Stimulated activated CD8-positive, alpha-beta memory T cell treated with anti-CD3 and anti-CD28 coated beads, Interleukin-4, amount 100 ng/mL, for 1 hour (primary cell): ENCODE measurements at places on chromosomes 16 and 17.

DNA sequence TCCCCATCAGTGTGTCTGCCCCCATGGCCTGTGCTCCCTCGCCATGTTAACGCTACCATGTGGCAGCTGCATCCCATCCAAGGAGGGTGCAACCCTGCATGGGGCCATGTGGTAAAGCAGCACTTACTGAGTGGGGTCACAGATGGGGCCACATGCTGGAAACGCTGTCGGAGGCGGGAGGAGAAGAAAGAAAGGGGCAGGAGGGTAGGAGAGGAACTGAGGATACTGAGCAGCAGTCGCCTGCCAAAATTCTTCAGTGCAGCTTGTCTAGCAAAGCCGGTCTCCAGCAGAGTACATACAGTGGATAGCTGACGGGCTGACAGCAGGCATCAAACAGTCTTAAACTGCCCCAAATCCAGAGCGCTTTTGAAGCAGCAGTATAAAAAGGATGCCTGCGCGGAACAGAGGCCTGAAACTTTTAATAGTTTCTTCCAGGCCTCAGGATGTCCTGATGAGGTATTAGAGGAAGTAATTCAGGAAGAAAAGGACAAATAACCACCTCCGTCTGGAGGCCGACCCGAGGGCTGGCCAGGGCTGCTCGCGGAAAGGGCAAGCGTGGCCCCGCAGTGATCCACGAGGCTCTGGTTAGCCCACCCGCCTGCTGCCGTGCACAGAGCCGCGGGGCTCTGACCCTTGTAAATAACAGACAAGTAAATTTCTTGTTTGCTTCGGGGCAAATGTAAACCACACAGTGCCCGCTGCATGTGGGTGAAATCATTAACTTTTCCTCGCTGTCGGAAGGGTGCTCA lies 149.0 kb downstream of the CCDC182 start:
- no peak for DNase-seq

DNA sequence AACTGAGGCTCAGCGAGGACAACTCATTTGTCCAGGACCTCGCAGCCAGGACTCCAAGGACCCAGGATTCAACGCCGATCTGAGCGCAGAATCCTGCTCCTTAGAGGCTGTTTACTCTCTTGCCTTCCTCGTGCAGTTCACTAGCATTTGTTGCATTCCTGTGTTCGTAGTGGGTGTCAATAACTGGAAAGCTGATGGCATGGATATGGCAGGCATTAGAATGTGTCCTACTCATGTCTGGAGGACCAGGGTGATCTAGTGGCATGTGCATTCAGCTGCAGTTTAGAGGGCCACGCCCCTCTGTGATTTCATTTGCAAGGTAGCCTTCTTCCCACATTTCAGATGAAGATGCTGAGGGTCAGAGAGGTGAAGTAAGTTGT lies 510 bp downstream of the CRISPLD2 start:
- no peak for DNase-seq

DNA sequence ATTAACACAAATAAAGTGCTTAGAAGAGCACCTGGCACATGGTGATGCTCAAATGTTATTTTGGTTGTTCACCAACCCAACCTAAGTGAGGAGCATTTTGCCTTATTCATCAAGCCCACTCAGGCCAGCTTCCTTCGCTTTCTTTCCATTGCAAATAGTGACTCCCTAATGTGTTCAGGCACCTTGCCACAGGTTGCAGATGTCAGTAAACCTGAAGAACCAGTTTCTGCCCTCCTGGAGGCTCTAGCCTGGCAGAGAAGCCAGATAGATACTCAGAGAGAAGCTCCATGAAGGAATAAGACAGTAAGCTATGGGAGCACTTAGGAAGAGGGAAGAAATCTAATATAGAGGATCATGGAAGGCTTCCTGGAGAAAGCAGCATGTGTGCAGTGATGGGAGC lies 23.9 kb downstream of the GPR139 start:
- DNase-seq: no peak

GRCh38 chr17:72267601-72268000 lies 146.8 kb downstream of the SOX9 start:
- no peak for DNase-seq

GRCh38 chr16:81582655-81583441 lies 138.2 kb downstream of the CMIP start:
- no peak for DNase-seq

- no peak for DNase-seq
Measured at GRCh38 chr16:3480901-3481695, 14.2 kb downstream of the C16orf90 start.

DNA sequence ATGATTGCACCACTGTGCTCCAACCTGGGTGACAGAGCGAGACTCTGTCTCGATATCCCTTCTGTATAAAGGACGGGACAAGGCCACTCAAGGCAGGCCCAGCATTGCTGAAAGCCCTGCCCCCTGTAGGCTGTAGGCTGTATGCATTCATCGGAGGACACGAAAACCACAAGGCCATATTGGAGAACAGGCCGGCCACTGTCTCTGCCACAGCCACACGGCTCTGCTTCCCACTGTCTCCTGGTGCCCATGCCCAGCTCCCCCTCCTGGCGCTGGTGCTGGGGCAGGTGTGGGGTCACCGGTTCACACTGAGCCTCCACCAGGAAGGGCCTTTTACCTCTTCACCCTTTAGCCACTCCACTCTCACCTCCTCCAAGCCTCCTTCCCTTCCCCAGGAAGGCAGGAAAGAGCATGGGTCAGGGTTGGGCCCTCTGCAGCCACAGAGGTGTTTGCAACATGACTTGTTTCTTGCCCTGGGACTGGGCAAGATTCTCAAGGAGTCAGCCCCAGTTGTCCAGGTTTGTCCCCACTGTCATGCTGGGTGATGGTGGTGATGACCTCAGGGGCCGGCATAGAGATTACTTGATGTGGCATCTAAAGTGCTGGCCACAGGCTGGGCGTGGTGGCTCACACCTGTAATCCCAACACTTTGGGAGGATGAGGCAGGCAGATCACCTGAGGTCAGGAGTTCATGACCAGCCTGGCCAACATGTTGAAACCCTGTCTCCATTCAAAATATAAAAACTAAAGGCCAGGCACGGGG lies 5.3 kb upstream of the NTN3 start:
- no peak for DNase-seq

- no peak for DNase-seq
Measured at GRCh38 chr16:29943846-29944799, 17.8 kb upstream of the TMEM219 start.

- no peak for DNase-seq
Measured at GRCh38 chr17:80122926-80123505, 21.6 kb downstream of the GAA start.

- no peak for DNase-seq
Measured at GRCh38 chr16:12236589-12236988, 260.1 kb downstream of the SNX29 start.

GRCh38 chr16:5006348-5007193 lies 27.2 kb downstream of the NAGPA start:
- no peak for DNase-seq

DNA sequence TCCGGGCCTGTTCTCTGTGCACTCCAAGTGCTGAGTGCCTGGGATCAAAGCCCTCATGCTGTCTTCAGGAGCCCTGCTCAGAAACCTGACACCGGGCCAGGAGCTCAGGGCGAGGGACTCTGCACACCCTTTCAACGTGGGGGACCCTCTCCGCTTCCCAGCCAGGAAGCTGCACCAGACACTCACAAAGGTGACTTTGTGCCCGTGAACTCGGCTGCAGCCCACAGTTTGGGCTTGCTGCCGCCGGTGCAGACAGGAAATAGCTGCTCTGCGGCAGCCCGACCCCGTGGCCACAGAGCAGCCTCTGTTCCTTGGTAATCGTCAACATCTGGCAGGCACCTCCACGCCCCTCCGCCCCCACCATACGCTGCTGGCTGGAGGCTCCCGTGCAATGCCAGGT lies 93.4 kb upstream of the METRNL start:
- DNase-seq: peak; percentile 32

DNA sequence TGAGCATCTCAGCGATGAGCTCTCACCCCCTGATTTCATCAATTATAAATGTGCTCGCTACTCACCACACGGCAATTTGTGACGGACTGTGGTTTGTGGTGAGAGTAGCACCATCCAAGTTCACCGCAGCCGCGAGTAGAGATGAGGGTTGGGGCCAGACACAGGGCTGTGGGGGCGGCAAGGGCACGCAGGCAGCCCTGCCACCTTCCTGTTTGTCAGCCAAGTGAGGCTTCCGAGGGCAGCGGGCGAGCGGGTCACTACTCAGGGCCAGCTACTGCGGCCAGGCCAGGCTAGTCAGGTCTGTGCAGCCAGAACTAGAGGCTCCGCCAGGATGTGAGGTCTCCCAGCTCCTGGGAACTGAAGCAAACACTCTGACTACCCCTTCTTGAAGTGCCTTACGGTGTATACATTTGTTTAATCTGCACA lies 39.6 kb upstream of the MEOX1 start:
- DNase-seq: peak; percentile 24

GRCh38 chr16:15757630-15758251 lies 99.1 kb downstream of the MYH11 start:
- no peak for DNase-seq

- no peak for DNase-seq
Measured at GRCh38 chr17:16873174-16874035, 98.5 kb downstream of the TNFRSF13B start.

DNA sequence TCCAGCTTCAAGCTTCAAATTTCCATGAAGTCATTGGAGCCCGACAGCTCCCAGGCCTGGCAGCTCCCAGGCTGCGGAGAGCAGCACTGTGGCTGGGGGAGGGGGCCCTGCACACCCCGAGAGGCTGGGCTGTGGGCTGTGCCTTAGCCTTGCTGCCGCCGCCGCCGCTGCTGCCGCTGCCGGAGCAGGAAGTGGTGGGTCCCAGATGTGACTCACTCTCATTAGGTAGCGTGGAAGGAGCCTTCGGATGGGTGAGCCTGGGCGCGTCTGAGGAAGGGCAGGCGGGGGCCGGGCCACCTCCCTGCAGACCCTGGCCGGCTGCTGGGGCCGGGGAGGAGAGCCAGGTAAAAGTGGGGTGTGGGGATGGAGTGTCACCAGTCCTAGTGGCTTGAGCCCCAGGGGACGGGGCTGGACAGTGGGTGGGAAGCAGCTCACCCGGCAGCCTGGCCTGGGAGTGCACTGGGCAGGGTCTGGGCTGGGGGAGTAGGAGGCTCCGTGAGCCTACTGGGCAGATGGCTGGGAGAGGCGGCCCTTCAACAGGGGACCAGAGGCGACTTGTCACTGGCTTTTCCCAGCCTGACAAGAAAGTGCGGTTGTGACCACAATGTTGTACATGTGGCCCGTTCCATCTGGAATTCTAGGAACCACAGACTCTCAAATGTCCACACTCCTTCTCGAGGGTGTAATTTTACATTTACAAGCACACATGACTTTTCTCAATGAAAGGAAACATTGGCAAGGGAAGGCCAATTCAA lies at the start of gene ADCY7:
TSS of gene ADCY7 (plus strand) at position 215 of the 755 bp plus-strand sequence. CDS start 21,629 bp downstream, outside the sequence.
- peak; percentile 68 for DNase-seq

DNA sequence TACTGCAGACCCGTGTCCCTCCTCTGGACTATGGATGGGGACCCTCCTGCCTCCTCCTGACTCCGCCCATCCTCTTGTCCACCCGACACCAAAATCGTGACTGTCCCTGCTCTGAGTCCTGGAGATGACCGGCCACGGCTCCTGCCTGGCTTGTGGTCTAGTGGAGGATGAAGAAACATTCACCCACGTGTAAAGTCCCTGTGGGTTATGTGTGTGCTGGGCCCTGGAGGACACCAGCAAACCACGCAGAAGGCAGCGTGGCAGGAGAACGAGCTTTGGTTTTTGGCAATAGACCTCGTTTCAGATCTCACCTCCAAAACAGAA lies 11.9 kb downstream of the SPNS2 start:
- DNase-seq: no peak

GRCh38 chr17:2083613-2084035 lies 28.7 kb downstream of the HIC1 start:
- DNase-seq: no peak

DNA sequence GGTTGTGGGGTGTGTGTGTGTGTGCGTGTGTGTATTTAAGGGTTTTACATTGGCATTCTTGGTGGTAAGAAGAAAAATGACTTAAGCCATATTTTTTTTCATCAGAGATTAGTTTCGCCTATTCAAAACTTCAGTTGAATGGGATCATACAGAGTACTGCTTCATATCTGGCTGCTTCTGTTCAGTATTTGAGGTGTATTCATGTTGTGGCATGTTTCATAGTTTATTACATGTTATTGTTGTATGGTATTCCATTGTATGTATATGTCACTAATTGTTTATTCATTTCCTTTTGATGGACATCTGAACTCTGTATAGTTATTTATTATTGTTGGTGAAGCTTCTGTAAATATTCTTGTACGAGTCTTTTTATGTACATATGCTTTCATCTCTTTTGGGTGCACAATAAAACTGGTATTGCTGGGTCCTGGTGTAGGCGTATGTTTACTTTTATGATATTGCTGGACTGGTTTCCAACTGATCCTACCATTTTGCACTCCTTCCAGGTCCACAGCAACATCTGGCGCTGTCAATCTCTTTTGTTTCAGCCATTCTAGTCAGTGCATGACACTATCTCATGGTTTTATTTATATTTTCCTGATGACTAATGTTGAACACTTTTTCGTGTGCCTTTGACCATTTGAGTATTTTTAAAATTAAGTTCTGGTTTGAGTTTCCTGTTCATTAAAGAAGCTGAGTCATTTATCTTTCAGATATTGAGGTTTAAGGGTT lies 77.4 kb upstream of the MAF start:
- no peak for DNase-seq

DNA sequence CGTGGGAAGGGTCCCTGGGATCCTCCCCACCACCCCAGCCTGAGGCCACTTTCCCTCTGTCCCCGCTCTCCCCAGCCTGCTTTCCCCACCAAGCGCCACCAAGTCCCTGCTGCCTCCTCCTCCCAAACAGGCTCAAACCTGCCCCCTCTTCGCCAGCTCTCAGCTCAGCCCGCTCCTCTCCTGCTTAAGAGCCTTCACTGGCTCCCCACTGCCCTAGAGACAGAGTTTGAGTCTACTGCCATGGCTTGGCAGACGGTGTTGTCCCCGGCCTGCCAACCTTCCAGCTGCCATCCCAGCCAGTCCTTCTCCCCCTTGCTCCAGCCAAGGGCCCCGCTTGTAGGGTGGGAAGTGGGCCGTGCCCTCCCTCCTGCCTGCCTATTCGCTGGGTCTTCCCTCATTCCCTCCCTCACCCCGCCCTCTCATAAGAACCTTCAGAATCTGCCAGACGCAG lies 11.1 kb downstream of the IL4R start:
- no peak for DNase-seq

DNA sequence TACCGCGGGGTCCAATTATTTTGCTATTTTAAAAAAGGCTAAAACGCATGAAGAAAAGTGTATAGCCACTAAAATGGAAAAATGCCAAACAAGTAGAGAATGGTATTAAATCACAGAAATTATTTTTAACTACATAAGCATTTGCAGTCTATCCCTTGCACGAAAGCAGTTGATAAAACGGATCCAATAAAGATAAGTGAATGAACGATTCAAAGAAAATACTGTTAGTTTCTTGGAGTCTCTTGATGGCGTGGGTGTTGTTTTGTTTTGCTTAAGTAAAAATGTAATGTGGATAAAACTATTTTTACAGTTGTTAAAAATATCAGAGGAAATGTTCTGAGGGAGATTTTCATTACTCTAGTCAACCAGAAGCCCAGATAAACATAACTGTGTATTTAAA lies 9.3 kb downstream of the HS3ST3A1 start:
- no peak for DNase-seq

- DNase-seq: no peak
Measured at GRCh38 chr17:17525311-17525710, 29.1 kb upstream of the RASD1 start.
